ENCODE measurements at places on chromosomes 7 and 10.

DNA sequence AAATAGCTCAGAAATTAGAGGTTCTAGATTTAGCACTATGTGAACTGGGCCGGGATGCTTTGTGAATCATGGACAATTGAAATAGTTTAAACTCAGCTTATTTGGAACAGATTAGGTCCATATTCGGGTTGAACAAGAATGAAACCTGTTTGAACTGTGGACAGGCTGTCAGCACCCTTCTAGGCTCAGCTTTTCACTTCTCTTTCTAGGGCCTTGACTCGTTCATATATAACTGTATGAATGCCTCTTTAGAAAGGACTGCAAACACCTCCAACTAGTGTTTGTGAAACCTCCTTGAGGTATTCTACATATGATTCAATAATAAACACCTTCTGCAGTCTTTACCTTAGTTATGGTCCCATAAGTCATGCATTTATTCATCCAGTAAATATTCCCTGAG, 115.6 kb downstream of the REEP3 start:
- DNase-seq: no peak

DNA sequence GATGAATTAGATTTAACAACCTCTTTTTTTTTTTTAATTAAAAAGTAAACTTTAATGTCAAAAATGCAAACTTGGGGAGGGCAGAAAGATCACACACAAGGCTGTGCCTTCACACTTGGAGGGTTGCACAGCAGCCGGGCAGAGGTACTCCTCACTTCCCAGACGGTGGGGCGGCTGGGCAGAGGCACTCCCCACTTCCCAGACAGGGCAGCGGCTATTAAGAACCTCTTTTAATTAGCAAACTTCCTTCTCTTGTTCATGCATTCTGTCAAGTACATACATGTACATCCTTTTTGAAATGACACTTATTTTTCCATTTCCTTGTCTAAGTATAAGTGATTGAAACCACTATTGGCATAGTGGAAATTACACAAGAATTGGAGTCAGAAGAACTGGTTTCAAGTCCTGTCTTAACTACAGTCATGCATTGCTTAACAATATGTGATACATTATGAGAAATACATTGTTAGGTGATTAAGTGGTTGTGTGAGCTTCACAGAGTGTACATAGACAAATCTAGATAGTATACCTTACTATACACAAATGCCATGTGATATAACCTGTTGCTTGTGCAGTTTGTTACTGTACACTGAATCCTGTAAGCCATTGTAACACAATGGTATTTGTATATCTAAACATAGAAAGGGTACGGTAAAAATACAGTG, 26.5 kb downstream of the BTRC start:
- no peak for DNase-seq

DNA sequence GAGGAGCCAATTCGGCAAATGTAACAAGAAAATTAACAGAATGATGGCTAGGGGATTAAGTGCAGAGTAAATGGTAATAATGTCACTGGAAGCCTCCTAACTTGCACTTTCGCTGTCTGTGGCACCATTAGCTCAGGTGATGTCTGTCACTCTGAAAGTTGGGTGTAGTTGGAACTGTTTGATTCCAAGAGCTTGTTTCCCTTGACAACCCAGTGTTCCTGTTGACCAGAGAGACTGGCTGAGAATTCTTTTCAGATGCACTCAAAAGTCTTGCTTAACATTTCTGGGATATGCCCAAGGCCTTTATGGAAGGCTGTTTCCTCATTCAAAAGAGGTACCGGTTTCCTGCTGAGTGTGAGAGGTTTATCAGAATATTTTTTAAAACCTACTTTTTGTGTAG, 49.6 kb downstream of the PLPP4 start:
- no peak for DNase-seq

GRCh38 chr7:17595546-17595945, 297.1 kb downstream of the AHR start:
- no peak for DNase-seq

DNA sequence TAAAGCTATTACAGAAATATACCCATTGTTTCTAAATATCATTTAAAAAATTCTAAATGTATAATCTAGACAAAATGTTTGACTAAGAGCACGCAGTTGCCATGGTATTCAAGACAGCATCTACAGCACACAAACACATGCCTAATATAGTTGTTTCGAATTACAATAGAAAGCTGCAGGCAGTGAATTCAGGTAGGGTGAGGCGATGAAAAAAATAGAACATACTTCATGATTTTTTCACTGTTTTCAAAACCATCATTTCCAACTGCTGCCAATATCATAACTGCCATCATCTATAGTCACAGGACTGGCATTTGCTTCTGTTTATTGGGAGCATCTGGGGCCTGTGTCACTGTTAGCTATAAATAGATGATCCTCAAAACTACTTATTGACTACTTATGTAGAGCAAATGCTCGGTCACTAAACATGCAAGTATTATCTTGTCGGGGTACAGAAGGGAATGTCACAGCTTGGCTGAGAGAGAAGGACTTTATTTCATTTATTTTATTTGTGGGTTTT, 34.4 kb upstream of the OTUD1 start:
- no peak for DNase-seq

- DNase-seq: no peak
These were observed 114.6 kb downstream of the LRMDA start for GRCh38 chr10:75546004-75546403.

DNA sequence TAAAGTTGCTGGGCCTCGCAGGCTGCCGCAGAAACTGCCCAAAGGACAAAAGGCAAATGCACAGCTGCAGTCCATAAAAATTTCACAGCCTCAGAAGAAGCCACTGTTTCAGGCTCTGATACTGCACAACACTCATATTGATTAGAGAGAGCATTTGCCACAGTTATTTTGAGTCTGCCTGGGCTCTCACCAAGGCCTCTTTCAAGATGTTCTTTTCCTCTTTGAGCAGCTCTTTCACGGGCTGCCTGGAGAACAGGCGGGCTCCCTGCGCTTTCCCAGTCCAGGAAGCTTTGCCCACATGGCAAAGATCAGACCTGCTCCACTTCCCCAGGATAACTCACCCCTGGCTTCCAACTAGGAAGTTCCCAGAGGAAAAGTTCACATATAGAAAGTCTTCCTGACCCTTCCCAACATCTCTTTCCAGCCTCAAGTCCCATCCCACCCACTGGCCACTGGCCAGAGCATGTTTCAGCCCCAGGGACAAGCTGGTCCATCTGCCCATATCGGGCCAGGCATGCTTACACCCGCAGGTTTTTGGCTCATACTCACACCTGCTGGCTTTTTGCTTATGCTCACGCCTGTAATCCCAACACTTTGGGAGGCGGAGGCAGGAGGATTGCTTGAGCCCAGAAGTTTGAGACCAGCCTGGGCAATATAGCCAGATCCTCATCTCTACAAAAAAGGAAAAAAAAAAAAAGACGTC, 3.3 kb downstream of the SLIT1 start:
- DNase-seq: no peak

DNA sequence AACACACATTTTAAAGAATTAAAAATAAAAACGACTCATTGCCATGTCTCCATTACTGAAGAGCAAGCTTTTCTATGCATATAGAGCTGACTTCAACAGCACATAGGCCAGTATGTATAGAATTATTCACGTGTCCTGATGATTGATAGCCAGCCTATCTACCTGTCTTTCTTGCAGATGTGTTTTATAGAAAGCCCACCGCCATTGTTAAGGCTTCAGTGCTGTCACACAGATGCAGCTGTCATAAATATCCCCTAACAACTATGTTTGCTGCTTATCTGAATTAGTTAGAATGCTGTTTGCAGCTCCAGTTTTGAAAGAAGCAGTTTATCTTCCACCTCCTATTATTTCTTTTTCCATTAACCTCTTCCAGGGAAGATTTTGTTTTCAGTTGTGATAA, 235.9 kb downstream of the SLC25A13 start:
- no peak for DNase-seq

- DNase-seq: no peak
These were observed 48.7 kb downstream of the BPGM start for GRCh38 chr7:134695321-134695860.

DNA sequence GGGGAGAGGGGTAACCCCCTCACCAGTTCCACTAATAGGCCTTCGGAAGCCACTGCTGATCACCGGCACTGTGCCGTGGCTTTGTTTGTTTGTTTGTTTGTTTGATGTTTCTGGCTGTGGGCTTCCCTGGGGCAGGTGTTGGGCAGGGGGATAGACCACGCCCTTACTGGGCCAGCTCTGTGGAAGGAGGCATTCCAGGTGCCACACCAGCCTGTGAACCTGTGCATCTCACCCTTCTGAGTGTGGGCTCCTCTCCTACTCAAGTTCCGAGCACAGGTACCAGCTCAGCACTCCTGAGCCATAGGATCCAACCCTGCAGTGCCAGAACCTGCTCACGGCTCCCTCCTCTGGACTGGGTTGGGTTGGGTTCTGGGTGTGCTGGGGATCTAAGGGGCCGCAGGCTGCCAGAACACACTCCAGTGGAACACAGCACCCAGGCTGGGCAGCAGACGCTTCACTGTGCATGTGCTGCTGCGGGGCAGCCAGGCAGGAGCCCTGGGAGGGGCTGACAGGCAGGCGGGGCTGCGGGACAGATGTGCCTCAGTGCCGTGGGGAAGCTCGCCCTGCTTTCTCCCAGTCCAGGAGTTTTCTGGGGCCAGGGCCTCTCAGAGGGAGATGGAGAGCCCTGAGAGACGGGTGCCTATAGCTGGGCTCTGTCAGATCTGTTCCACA, 1053.9 kb downstream of the CNTNAP2 start:
- no peak for DNase-seq

- DNase-seq: no peak
These were observed 21.8 kb downstream of the STN1 start for GRCh38 chr10:103896225-103896624.

GRCh38 chr7:27064159-27064558, 31.6 kb downstream of the HOXA1 start:
- DNase-seq: no peak

DNA sequence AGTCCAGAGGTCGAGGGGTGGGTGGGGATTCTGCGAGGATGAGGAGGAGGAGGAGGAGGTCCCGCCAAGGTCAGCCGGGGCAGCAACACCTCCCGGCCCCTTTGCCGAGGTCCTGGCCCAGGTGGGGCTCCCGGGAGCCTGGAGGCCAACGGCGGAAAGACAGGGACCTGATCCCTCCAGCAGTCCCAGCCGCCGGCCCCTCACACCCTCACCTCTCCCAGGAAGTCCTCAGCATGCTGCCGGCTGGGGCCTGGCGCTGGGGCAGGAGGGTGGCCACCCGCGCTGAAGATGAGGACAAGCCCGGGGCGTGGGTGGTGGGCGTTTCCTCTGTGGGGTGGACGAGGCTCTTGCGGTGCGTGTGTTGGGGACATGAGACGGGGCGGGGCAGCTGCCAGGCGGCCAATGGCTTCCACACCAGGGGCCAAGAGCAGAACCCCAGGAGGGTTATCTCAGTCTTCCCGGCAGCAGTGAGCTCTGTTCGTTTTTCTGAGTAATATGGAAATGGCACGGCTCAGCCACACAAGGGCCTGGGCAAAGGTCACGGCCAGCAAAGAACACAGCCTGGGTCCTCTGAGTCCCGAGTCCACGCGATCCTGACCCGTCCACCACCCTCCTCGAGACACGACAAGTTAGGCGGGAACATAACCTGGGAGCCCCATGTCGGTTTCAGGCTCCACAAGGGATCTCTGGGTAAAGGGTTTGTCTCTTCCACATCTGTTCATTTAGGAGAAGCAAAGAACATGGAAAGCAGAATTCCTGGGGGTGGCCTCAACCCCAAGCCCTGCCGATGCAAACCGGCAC, 82.9 kb upstream of the PDGFA start:
- no peak for DNase-seq

GRCh38 chr7:95536656-95537311, 51.0 kb downstream of the ASB4 start:
- no peak for DNase-seq

- DNase-seq: no peak
These were observed 227.6 kb downstream of the ANKRD7 start for GRCh38 chr7:118452128-118452527.

- no peak for DNase-seq
These were observed 92.8 kb upstream of the FAM133B start for GRCh38 chr7:92682903-92683539.

GRCh38 chr7:27204851-27205322, 5.0 kb upstream of the HOXA13 start:
- DNase-seq: no peak

GRCh38 chr7:29140873-29141468, 5.4 kb downstream of the CPVL start:
- DNase-seq: no peak

DNA sequence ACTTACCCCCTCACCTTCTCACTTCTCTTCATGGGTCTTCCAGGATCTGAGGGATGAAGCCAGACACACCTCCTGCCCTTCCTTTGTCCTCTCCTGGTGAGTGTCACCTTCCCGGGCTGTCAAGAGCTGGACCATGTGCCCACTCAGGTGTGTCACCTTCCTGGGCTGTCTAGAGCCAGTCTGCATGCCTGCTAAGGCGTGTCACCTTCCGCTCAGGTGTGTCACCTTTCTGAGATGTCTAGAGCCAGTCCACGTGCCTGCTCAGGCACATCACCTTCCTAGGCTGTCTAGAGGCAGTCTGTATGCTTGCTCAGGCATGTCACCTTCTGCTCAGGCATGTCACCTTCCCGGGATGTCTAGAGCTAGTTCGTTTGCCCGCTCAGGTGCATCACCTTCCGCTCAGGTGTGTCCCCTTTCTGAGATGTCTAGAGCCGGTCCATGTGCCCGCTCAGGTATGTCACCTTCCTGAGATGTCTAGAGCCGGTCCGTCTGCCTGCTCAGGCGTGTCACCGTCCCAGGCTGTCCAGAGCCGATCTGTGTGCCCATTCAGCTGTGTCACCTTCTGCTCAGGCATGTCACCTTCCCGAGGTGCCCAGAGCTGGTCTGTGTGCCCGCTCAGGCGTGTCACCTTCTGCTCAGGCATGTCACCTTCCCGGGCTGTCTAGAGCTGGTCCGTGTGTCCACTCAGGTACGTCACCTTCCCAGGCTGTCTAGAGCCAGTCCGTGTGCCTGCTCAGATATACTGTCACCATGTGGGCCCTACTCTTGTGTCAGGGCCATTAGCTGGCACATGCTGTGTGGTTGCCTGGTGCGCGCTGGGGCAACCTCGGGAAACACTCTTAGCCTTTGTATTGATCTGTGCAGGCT, 245.3 kb downstream of the EBF3 start:
- DNase-seq: no peak

- DNase-seq: no peak
These were observed 29.4 kb downstream of the OR9A2 start for GRCh38 chr7:142997456-142997989.

DNA sequence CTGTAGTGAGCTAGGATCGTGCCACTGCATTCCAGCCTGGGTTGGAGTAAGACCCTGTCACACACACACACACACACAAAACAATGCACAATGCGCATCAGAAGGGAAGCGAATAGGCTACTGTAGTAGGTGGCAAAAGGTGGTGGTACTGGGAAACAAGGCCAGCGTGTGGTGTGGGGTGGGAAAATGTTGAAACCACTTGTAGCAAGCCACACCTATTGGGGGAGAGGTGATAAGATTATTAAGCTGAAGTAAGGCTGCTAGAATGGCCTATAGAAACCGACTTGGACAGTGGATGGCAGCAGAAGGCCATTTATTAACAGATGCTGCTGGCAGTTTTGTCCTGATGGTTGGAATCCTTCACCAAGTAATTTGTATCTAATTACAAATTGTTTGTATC, 7.2 kb upstream of the CHCHD1 start:
- no peak for DNase-seq
